Nephron progenitor cell (in vitro differentiated cells): ENCODE measurements at places on chromosomes 3 and 15.

GRCh38 chr3:98806521-98806920 lies 43.4 kb downstream of the ST3GAL6 start:
- DNase-seq, result no peak
- H3K4me3 ChIP-seq, result no peak overlapping the region
- H3K36me3 ChIP-seq, result peaks cover 89% of the 10 kb centered on the region
- H3K4me1 ChIP-seq, result no peaks in the 10 kb centered on the region

- DNase-seq, result peak; percentile 67
- peaks cover 8% of the 10 kb centered on the region for H3K36me3 ChIP-seq
- peak overlapping the region; percentile 99 for H3K27ac ChIP-seq
- H3K4me1 ChIP-seq, result peaks cover 61% of the 10 kb centered on the region
- H3K4me3 ChIP-seq, result peak overlapping the region; percentile 99
- peaks cover 3% of the 10 kb centered on the region for H3K27me3 ChIP-seq
These were observed 1.4 kb downstream of the DVL3 start for GRCh38 chr3:184156522-184156955.

GRCh38 chr3:24161841-24162240 lies 216.8 kb downstream of the NR1D2 start:
- DNase-seq, result no peak
- H3K27me3 ChIP-seq, result peaks cover 22% of the 10 kb centered on the region
- H3K27ac ChIP-seq, result no peak overlapping the region
- no peaks in the 10 kb centered on the region for H3K4me1 ChIP-seq
- no peak overlapping the region for H3K4me3 ChIP-seq

- no peak overlapping the region for H3K4me3 ChIP-seq
- H3K4me1 ChIP-seq, result peaks cover 13% of the 10 kb centered on the region
- H3K27ac ChIP-seq, result no peak overlapping the region
- no peaks in the 10 kb centered on the region for H3K27me3 ChIP-seq
- DNase-seq, result peak; percentile 51
These were observed 108.6 kb upstream of the PRR20G start for GRCh38 chr3:127396473-127396872.

DNA sequence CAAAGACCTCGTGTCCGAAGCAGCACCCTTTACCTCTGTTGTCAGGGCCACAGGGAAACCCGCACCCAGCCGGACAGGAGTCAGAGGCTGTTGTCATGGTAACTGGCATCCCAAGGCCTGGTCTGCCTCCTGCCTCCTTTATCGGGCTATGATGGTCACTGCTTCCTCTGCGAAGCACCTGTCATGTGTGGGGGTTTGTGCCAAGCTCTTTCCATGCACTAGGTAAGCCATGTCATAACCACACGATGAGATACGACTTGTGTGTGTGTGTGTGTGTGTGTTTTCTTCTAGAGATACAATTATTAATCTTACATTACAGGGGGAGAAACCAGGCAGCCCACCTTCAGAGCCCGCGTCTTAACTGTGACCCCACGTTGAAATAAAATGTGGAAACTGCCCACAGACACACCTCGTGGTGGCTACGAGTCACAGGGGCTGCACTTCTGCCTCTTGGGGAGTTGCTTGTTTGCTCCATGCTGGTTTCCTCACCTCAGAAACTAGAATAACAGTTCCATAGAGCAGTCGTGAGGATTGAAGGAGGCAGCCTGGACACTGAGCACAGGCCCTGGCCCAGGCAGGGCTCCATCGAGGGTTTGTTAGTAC lies 18.0 kb downstream of the ZDHHC19 start:
- no peaks in the 10 kb centered on the region for H3K27me3 ChIP-seq
- DNase-seq, result no peak
- H3K4me1 ChIP-seq, result peaks cover 23% of the 10 kb centered on the region
- no peaks in the 10 kb centered on the region for H3K36me3 ChIP-seq
- H3K27ac ChIP-seq, result no peak overlapping the region
- no peak overlapping the region for H3K4me3 ChIP-seq

DNA sequence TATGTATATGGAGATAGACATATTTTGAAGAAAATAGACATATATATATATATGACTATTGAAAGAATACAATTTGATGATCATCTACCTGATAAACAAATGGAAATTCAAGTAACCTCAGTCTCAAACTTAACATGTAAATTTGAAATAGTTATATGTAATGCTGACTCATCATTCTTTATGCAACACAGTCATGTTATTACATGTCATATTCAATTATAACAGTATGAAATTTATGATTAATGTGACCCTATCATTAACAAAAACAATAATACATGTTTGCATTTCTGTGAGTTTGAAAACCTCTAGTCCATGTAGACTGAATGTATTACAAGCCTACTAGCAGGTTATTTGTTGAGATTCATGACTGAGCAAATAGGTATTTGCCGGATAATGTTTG lies 204.1 kb downstream of the CADM2 start:
- no peak overlapping the region for H3K4me3 ChIP-seq
- DNase-seq, result no peak
- no peaks in the 10 kb centered on the region for H3K36me3 ChIP-seq
- no peaks in the 10 kb centered on the region for H3K27me3 ChIP-seq
- H3K4me1 ChIP-seq, result no peaks in the 10 kb centered on the region

GRCh38 chr3:14789221-14789620 lies 29.5 kb upstream of the FGD5 start:
- no peaks in the 10 kb centered on the region for H3K36me3 ChIP-seq
- H3K4me1 ChIP-seq, result peaks cover 12% of the 10 kb centered on the region
- no peak overlapping the region for H3K4me3 ChIP-seq
- H3K27ac ChIP-seq, result no peak overlapping the region
- H3K27me3 ChIP-seq, result peaks cover 58% of the 10 kb centered on the region

GRCh38 chr3:142148044-142148791 lies 1.1 kb downstream of the TFDP2 start:
- H3K36me3 ChIP-seq, result peaks cover 16% of the 10 kb centered on the region
- H3K27me3 ChIP-seq, result peaks cover 29% of the 10 kb centered on the region
- H3K27ac ChIP-seq, result peak overlapping the region; percentile 10
- no peak for DNase-seq

DNA sequence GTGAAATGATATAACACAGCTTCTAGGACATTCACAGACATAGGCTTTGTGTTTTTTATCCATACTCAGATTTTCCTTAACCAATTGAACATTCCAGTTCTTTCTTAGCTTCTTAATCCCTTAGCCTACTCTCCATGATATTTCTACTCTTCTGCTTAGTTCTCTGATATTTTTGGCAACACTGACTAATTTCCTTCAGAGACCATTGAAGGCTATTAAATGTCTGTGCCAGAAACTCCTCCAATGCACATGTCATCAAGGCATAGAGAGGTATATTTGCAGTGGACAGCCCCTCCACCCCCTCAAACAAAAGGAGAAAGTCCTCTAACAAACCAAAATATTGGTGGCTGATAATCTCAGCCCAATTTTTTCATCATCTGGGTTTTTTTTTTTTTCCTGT lies 105.9 kb upstream of the TSC22D2 start:
- no peak overlapping the region for H3K4me3 ChIP-seq
- peaks cover 78% of the 10 kb centered on the region for H3K4me1 ChIP-seq
- H3K27ac ChIP-seq, result peak overlapping the region; percentile 73
- no peaks in the 10 kb centered on the region for H3K27me3 ChIP-seq
- DNase-seq, result no peak
- H3K36me3 ChIP-seq, result no peaks in the 10 kb centered on the region

- no peaks in the 10 kb centered on the region for H3K36me3 ChIP-seq
- H3K4me1 ChIP-seq, result peaks cover 12% of the 10 kb centered on the region
- no peak overlapping the region for H3K4me3 ChIP-seq
- no peaks in the 10 kb centered on the region for H3K27me3 ChIP-seq
- H3K27ac ChIP-seq, result peak overlapping the region; percentile 19
These were observed 18.5 kb downstream of the LIMD1 start for GRCh38 chr3:45612918-45613602.

- H3K27ac ChIP-seq, result peak overlapping the region; percentile 69
- H3K4me1 ChIP-seq, result peaks cover 74% of the 10 kb centered on the region
- H3K27me3 ChIP-seq, result peaks cover 2% of the 10 kb centered on the region
- H3K36me3 ChIP-seq, result peaks cover 76% of the 10 kb centered on the region
These were observed 57.9 kb downstream of the APBA2 start for GRCh38 chr15:28943611-28944230.

GRCh38 chr15:41637086-41637485 lies 23.1 kb upstream of the MGA start:
- DNase-seq, result no peak
- peak overlapping the region; percentile 20 for H3K27ac ChIP-seq
- no peaks in the 10 kb centered on the region for H3K27me3 ChIP-seq
- H3K36me3 ChIP-seq, result peaks cover 6% of the 10 kb centered on the region

GRCh38 chr3:134869153-134869726 lies 74.2 kb downstream of the EPHB1 start:
- peaks cover 11% of the 10 kb centered on the region for H3K4me1 ChIP-seq
- no peaks in the 10 kb centered on the region for H3K36me3 ChIP-seq
- peaks cover 34% of the 10 kb centered on the region for H3K27me3 ChIP-seq
- no peak overlapping the region for H3K4me3 ChIP-seq
- no peak overlapping the region for H3K27ac ChIP-seq
- no peak for DNase-seq

DNA sequence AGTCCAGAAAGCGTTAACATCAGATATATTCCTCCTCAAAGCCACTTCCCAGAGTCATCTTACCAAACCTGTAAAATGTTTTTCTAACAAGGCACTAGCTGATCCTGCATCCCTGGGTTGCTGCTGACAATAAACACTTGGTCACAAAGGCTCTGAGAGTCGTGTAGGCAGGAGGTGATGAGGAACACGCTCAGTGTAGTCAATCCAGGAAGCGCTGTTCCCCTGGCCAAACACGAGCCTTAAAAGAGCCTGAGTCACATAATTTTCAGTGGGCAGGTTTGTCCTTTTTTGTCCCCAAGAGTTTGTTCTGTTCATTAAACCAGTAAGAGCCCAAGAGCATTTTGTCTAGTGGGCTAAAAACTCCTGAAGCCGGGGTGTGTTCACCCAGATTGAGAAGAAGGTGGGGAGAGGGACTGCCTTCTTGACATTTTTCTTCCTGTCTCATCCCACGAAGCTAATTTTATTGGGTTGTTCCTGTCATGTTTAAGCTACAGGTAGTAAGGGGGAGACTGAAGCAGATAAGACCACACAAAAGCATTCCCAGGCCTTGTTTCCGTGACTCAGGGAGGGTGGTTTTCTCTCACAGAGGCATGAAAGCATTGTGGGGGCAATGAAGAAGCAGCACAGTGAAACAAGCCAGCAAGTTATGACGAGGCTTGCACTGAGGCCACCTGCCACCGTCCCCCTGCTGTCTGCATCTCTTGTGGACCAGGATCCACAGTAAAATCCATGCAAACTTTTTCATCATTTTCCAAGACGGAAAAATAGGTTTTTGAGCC lies 73.7 kb downstream of the FOXB1 start:
- H3K27ac ChIP-seq, result peak overlapping the region; percentile 6
- peaks cover 77% of the 10 kb centered on the region for H3K4me1 ChIP-seq
- H3K36me3 ChIP-seq, result no peaks in the 10 kb centered on the region
- peaks cover 3% of the 10 kb centered on the region for H3K27me3 ChIP-seq

- peak overlapping the region; percentile 79 for H3K4me3 ChIP-seq
- H3K4me1 ChIP-seq, result peaks cover 48% of the 10 kb centered on the region
- DNase-seq, result peak; percentile 65
- peak overlapping the region; percentile 72 for H3K27ac ChIP-seq
- peaks cover 12% of the 10 kb centered on the region for H3K36me3 ChIP-seq
- peaks cover 13% of the 10 kb centered on the region for H3K27me3 ChIP-seq
These were observed 277.3 kb upstream of the NR2F2 start for GRCh38 chr15:96053031-96053780.

GRCh38 chr3:1117843-1118473 lies 25.1 kb downstream of the CNTN6 start:
- no peak for DNase-seq
- H3K27me3 ChIP-seq, result no peaks in the 10 kb centered on the region
- H3K4me1 ChIP-seq, result no peaks in the 10 kb centered on the region
- no peaks in the 10 kb centered on the region for H3K36me3 ChIP-seq

DNA sequence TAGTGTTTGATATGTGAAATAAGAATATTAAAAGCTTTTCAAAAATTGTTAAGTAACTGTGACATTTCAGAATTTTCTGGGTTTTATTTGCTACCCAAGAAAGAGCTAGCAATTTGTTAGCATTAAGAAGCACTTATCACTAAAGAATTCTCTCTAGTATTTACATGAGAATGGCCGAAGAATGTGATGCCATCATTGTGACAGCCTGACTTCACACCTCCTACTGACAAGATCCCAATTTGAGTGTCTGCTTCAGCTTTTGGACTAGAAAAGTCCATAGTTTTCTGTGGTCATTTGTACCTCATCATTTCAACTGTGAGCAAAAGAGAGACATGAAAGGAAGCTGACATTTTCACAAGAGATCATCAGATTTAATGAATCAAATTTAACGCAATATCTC lies 548.1 kb upstream of the AGTR1 start:
- no peaks in the 10 kb centered on the region for H3K27me3 ChIP-seq
- no peaks in the 10 kb centered on the region for H3K36me3 ChIP-seq
- no peak overlapping the region for H3K27ac ChIP-seq
- no peak overlapping the region for H3K4me3 ChIP-seq
- no peaks in the 10 kb centered on the region for H3K4me1 ChIP-seq

- H3K36me3 ChIP-seq, result no peaks in the 10 kb centered on the region
- no peak for DNase-seq
- no peaks in the 10 kb centered on the region for H3K27me3 ChIP-seq
- no peak overlapping the region for H3K4me3 ChIP-seq
These were observed 65.8 kb upstream of the LEKR1 start for GRCh38 chr3:156760333-156760732.

- H3K4me3 ChIP-seq, result no peak overlapping the region
- no peak for DNase-seq
- peaks cover 24% of the 10 kb centered on the region for H3K36me3 ChIP-seq
- peak overlapping the region; percentile 78 for H3K27ac ChIP-seq
- no peaks in the 10 kb centered on the region for H3K27me3 ChIP-seq
- H3K4me1 ChIP-seq, result peaks cover 61% of the 10 kb centered on the region
These were observed 129.2 kb upstream of the TSC22D2 start for GRCh38 chr3:150278843-150279381.

DNA sequence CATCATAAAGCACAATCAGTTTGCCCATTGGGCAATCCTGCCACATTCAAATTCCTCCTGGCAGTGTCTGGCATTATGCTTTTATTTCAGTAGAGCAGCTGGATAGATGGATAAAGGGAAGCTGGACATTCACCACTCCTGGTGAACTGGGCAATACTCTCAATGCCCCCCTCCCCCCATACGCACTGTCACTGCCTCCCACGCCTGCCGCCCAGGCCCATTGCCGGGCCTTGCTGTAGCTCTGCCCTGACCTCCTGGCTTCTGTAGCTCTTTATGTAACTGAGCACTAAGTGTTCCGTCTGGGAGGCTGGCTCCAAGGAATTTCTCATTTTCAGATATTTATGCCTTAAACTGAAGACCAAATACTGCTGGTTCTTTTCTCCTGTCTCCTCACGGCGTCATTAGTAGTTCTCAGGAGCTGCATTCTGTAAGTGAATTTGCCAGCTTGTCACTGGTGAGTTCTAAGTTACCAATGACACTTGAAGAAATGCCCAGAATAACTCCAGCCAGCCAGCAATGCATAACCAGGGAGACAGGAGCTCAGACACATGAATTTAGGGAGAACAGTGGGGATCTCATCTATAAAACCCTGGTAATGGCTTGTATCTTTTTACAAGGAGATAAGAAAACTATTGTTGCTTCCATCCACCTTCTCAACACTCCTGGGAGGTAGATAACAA lies 25.5 kb upstream of the RASGRF1 start:
- no peaks in the 10 kb centered on the region for H3K4me1 ChIP-seq
- no peak overlapping the region for H3K4me3 ChIP-seq
- peaks cover 29% of the 10 kb centered on the region for H3K27me3 ChIP-seq

- no peak overlapping the region for H3K27ac ChIP-seq
- no peaks in the 10 kb centered on the region for H3K4me1 ChIP-seq
- peaks cover 2% of the 10 kb centered on the region for H3K36me3 ChIP-seq
- H3K27me3 ChIP-seq, result no peaks in the 10 kb centered on the region
These were observed 328.3 kb downstream of the OXSM start for GRCh38 chr3:26118165-26118564.
